ENCODE measurements at places on chromosomes 5 and 9.

DNA sequence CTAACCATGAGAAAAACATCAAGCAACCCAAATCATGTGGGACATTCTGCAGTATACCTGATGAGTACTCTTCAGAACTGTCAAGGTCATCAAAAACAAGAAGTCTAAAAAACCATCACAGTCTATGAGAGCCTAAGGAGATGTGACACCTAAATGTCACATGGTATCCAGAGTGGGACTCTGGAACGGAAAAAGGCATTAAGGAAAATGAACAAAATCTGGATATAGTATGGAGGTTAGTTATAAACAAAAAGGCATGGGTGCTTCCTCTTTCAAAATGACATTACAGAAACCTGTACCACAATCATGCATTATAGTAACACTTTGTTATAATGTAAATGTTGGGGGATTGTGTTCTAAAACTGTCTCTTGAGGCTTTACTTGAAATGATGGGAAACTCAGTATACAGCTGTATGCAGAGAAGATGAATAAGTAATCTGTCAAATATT, 47.4 kb downstream of the PRKACG start:
- DNase-seq: no peak

GRCh38 chr5:110844251-110844650, 105.4 kb downstream of the SLC25A46 start:
- no peak for DNase-seq

DNA sequence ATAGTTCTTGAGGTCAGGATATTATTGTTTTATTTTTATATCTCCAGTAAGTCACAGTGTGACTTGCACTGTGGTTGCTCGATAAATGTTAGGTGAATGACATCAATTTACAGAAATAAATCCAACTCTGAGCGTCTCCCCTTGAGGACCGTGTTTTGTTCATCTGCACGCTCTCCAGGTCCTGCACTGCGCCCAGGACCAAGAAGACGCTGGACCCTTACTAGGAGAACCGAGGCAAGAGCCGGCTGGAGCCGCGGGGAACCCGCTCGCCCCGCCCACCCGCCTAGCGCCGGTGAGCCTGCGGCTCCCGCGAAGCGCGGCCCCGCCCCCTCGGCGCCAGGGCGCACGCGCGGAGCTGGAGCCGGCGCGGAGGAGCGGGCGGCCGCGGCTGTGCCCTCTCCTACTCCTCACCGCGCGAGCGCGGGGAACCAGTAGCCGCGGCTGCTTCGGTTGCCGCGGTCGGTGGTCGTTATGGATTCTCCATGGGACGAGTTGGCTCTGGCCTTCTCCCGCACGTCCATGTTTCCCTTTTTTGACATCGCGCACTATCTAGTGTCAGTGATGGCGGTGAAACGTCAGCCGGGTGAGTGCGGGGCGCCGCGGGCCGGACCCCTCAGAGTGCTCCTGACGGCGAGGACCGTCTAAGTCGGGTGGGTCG, at the start of gene TMEM38B:
Gene TMEM38B, plus strand, starts transcription at position 352 of the 658 bp plus-strand sequence. Its CDS starts 120 bp downstream, at position 472.
- DNase-seq: peak; percentile 96

DNA sequence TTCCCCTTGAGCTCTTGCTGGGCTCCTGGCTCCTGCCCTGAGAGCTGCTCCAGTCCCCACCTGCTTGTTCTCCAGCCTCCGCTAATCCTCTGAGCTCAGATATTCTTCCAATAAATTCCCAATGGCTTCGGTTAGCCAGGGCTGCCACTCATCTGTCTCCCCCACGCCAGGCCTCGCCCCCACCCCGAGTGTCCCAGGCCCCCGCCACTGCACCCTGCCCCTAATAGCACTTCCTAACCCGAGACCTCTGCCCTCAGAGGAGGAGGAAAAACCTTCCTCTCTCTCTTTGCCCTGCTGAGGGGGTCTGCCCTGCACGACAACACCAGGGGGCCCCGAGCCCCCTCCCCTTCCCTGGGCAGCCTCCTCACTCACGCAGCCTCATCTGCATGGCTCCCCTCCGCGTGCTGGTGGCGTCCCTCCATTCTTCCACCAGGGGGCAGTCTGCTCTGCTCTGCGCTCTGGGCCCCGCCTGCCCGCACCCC, 5.4 kb upstream of the LCN15 start:
- peak; percentile 96 for DNase-seq

GRCh38 chr5:45189481-45189880, 380.7 kb downstream of the MRPS30 start:
- DNase-seq: no peak

DNA sequence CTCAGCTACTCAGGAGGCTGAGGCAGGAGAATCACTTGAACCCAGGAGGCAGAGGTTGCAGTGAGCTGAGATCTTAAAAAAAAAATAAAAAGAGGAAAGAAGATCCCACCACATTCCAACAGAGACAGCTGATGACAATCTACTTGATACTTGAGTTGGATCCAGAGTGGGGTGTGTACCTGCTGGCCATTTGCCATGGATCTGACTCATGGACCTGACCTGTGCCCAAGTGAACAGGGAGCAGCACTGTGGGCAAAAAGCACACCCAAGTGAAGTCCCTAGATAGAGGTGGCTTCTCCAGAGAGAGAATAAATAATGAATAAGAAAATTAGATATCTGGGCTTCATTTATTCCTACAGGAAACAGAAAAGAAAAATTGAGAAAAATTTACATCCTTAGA, 81.2 kb upstream of the MIER3 start:
- DNase-seq: no peak

DNA sequence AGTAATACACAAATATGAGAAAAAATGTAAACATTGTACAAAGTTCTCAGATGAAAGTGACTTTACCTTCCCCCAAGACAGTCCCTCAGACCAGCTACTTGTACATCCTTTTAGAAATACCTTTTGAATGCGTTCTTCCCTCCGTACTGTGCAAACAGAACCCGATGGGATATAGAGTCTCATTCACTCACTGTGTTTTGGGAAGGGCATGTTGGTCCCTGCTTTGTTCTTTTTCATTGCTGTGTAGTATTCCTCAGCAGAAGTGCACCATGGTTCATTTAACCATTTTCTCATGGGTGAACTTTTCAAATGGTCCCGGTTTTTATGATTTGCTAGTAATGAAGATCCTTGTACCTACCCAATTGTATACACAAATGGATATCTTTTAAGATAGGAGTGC, 94.4 kb downstream of the ANKRD33B start:
- no peak for DNase-seq

DNA sequence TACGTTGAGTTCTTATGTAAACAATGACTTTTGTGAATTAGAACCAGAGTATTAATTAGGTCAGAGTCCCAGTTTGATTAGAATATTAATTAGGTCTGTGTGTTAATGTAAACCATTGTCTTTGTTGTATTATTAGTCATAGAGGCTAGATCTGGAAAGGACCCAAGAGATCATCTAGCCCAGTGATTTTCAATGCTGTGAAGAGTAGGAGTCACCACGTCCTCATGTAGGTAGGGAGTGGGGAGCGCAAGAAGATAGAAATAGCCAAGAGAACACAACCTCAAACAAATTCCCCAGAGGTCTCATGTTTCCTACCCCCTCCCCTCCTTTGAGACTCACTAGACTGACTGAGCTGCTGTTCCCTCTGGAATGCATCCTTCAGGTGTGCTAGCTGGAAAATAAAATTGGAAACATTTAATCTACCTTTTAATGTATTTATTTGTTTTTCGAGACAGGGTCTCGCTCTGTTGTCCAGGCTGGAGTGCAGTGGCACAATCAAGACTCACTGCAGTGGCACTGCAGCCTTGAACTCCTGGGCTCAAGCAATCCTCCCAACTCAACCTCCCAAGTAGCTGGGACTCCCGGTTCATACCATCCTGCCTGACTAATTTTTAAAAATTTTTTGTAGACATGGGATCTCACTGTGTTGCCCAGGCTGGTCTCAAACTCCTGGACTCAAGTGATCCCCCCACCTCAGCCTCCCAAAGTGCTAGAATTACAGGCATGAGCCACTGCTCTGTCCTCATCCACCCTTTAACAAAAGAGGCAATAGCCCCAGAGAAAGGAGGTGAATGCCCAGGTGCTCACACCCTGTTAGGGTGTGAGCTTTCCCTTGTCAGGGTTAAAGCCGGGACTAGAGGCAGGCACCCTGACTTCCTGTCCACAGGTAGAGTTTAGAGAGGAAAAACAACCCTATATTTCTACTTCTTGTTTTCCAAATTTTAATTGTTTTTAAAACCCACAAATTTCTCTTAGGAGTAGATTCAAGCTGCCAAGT, 92.9 kb downstream of the INIP start:
- no peak for DNase-seq

DNA sequence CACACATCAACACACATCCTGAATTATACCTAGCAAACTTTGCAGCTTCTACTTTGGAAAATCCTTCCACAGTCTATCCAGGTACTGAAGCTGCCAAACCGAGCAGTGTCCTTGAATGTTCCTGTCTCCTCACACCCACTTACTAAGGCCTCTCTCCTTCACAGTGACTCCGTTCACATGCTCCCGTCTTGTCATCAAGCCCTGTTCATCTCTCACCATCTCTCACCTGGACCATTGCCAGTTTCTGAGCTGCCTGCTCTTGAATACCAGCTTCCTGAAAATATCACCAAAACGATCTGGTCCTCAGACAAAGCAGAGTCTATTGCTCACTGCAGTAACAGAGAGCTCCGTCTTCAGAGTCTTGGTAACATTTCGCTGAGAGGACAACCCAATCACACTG, 57.4 kb downstream of the GCNT1 start:
- DNase-seq: no peak

DNA sequence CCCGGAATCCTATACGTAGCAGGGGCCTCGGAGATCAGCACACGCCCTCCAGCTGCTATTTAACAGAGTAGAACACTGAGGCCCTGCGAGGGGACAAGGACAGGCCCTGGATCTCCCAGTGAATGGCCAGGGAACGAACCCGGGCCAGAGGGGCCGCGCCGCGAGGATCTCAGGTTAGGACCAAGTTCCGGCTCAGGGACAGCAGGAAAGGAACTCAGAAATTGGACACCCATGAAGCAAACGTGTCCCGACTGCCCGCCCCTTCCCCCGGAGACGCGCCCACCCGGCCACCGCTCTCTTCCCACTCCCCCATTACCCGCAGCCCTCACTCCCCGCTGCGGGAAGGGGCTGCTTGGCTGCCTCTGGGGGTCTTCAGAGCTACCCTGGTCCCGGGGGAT, 1.0 kb upstream of the FOXE1 start:
- peak; percentile 76 for DNase-seq

- DNase-seq: no peak
These were observed 4.0 kb upstream of the CDK5RAP2 start for GRCh38 chr9:120583958-120584369.

DNA sequence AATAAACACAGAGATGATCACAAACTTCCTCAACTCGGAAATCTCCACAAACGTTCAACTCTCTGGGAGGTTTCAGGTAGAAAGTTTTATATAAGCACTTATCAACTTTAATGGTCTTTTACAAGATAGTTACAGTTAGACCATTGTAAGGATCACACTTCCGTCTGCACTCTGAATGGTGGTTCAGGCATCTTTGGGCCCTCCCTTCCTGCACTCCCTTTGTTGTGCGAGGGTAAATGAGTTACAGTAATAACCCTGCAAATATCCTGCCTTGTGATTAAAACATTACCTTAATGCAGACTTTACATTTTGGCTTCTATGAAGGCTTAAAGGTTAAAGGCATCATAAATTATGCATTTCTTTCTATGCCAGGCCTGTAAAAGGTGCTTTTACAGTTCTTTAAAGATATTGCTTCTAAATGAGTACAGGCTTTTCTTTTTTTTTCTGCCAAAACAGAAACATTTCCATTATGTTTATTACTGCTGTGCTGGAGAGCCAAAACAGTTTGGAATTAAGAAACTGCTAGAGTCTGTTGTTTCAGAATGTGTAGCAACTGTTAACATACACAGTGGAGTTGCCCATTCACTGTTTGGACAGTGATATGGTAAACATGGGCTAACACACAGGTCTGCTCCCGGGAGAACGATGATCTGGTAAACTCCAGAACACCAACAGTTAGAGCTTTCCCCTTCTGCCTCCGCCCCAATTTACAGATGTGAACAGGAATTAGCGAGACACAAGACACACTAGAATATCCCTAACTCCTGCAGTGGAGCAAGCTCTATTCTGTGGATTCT, 1.1 kb downstream of the PRUNE2 start:
- no peak for DNase-seq
